Central memory CD4-positive, alpha-beta T cell (primary cell): ENCODE measurements at places on chromosomes 5 and 9.

GRCh38 chr5:55241746-55242145 is 8.3 kb upstream of the CCNO start:
- DNase-seq = no peak

GRCh38 chr9:1273859-1274258 is 223.7 kb downstream of the DMRT2 start:
- DNase-seq = no peak

DNA sequence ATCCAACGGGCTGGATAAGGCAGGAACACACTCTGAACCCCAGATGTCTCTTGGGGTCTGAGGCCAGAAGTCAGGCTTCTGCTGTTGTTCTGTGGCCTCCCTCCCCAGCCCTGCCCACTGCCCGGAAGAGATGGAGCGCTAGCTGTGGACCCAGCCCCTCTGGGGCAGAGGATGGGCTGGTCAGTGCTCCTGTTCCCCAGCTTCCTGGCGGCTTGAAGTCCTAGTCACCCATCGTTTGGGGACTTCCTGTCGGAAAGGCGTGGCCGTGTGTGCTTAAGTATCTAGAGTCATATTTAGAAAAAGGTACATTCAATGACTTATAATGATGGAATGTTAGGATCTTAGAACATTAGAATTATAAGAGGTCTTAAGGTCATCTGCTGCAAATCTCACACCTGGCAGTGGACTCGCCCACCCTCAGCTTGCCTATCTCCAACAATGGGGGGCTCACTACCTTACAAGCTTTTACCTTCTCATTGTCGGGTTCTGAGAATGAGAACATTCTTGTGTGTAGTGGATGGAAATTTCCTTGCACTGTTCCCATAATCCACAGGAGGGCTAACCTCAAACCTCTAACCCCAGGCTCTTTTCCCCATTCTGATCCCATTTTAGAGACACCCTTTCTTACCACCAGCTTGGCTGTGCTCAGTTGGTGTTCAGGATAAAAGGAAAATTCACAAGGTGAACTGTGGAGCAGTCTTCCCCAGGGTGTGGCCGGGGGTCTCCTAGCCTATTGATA is 13.4 kb upstream of the AIF1L start:
- DNase-seq = no peak

DNA sequence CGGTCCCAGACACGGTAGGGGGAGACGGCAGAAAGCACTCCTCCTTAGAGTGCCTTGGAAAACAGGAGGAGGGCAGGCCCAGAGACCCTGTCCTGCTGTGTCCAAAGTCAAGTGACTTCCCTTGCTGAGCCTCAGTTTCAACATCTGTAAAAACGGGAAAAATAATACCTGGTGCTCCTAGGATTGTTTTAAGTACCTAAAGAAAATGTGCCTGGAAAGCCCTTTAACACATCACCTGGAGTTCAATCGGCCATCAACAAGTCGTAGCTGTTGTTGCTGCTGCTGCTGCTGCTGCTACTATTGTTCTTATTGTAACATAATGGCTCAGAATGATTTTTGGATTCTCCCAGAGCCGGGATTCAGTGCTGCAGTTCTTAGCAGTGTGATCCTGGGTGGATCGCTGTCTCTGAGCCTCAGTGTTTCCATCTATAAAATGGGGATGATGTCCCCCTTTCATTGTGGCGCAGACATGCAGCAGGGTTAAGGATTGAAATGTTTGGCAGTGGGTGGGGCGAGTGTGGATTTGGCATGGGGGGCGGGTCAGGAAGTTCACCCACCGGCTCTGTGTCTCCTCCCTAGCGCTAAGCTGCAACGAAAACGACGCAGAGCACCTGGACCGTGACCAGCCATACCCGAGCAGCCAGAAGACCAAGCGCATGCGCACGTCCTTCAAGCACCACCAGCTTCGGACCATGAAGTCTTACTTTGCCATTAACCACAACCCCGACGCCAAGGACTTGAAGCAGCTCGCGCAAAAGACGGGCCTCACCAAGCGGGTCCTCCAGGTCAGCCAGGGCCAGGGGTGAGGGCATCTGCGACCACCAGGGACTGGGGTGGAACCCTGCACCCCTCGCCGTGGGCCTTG is 9.2 kb downstream of the LHX2 start:
- no peak for DNase-seq

DNA sequence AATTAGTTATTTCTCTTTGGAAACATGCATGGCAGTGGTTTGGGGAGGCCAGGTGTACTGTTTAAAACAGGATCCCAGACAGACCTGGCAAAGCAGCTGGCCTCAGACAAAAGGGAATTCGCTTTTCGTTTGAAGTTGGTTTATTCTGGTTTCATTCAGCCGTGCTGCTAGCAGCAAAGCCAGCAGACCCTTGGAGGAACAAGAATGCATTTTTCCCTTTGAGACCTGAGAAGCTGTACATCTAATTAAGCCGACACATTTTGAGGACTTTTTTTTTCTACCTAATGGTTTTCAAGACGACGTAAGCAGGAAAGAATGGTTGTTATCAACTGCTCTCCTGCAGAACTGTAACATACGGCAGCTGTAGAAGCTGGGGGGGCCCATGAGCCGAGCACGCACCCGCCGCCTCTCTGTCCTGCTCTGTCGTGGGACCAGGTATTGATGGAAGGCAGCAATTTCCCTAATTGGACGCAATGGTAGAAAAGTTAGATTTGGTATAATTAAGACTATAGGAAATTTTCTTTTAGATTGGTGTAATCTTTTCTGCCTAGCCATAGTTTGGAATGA is 13.6 kb downstream of the PLEKHG4B start:
- DNase-seq = no peak

- DNase-seq = no peak
Observed at GRCh38 chr5:107289030-107289714, 381.6 kb downstream of the EFNA5 start.

DNA sequence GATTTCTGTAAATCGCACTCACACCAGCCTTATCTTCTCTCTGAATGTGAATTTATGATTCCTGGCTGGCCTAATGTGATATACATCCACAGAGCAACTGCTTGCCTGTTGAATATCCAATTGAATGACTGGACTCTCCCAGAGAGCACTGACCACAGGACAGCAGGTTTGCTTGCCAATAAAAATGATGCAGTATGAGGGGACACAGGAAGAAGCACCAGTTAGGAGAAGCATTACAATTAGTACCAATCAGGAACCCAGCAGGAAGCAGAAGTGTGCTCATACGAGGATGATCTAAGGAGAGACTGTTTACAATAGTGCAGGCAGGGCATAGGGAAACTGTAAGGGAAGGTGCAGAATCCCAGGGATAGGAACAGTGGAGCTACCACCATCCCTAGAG is 127.2 kb upstream of the ZNF366 start:
- DNase-seq = no peak
